ENCODE measurements at places on chromosomes 1 and 21.

- DNase-seq = no peak
These were observed 1.2 kb upstream of the SLC25A33 start for GRCh38 chr1:9537863-9538668.

- DNase-seq = no peak
These were observed 11.2 kb upstream of the CREG1 start for GRCh38 chr1:167564612-167565270.

- no peak for DNase-seq
These were observed 314.8 kb upstream of the CXADR start for GRCh38 chr21:17197996-17198395.

GRCh38 chr1:65703853-65704252 lies 88.8 kb upstream of the PDE4B start:
- no peak for DNase-seq

- no peak for DNase-seq
These were observed 4.0 kb upstream of the ASPM start for GRCh38 chr1:197150336-197151005.

- DNase-seq = no peak
These were observed 14.0 kb downstream of the HSD3B2 start for GRCh38 chr1:119428991-119429390.

DNA sequence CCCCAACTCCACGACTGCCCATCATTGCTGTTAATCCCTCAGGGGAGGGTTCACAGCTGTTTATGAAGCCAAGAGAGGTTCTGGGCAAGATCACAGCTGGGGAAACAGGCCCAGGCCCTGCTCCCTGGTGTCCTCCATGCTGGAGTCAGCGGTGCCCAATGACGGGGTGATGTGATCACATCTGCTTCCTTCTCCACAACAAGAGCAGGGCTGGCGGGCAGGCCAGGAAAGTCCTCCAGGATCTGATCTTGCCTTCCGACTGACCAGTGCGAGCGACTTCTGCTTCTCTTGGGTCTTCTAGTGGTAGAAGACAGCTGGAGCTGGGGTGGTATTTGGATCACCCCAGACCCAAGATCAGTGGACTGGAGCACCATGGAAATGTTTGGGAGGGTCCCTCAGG lies 951 bp upstream of the LINGO4 start:
- DNase-seq = no peak

DNA sequence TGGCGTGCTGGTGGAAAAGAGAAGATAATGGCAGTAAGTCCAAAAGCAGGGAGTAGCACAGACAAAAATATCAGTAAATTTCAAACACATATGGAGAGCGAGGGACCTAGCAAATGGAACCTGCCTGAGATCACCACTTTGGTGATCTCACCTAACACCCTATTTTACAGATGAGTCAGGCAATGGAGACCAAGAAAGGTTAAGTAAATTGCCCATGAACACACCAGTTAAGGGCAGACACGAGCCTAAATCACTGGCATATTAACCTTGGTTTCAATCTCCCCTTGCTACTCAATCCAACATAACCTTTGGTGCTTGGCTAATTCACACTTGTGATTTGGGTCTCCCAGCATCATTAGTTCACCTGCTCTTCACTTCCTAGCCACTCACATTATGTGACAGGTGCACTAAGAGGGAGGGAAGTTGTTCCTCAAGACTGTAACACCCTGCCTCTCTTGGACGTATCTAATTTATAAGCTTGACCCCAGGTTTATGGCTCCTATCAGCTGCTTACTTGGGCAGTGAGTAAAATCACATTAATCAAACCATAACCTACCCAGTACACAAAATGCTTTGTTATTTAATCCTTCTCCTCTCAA lies 11.5 kb downstream of the ZNF697 start:
- no peak for DNase-seq

DNA sequence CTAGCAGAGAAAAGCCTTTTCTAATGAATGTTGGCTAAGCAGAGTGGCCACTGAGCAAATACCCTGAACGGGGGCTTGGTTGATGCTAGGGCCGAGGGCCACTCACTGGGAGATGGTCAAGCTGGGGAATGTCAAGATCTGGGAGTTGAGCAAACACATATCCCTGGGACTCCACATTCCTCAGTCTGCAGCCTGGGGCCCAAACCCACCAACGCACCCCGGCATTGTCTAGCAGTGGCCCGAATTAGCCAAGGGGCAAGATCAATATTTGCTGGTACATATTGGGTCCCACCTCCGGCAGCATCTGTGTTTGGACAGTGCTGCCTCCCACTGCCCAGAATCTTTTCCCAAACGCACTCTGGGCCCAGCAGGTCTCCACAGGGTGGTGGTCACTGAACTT lies 144.1 kb downstream of the TRABD2B start:
- no peak for DNase-seq

DNA sequence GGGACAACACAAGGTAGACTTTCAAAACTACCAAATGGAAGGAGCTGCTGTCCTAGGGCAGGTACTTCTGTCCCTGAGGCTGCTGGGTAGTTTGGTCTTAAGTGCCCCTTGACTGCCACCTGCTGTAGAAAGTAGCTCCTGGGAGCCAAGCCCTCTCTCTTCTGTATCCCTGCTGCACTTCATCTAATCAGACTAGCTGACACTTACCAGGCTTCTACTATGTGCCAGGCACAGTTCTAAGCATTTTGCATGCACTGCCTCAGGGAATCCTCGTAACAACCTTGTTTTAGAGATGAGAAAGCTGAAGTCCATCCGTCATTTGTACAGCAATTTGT lies 15.9 kb upstream of the SRSF4 start:
- no peak for DNase-seq

DNA sequence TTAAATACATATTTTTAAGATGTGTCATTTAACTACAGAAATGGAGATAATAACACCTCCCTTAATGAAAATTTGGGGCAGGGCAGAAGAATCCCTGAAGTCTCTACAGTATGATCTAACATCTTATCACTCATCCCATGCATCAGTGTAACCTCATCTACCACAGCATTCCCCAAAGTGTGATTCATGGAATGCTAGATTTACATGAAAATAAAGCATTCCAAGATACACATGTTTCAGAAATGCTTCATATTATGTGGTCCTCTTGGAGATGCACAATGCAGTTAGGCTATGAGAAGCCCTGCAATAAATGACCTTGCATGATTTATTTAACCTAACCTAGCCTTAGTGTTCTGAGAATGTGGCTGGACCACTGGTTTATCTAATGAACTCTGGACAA lies 166.9 kb upstream of the SYT6 start:
- DNase-seq = no peak

DNA sequence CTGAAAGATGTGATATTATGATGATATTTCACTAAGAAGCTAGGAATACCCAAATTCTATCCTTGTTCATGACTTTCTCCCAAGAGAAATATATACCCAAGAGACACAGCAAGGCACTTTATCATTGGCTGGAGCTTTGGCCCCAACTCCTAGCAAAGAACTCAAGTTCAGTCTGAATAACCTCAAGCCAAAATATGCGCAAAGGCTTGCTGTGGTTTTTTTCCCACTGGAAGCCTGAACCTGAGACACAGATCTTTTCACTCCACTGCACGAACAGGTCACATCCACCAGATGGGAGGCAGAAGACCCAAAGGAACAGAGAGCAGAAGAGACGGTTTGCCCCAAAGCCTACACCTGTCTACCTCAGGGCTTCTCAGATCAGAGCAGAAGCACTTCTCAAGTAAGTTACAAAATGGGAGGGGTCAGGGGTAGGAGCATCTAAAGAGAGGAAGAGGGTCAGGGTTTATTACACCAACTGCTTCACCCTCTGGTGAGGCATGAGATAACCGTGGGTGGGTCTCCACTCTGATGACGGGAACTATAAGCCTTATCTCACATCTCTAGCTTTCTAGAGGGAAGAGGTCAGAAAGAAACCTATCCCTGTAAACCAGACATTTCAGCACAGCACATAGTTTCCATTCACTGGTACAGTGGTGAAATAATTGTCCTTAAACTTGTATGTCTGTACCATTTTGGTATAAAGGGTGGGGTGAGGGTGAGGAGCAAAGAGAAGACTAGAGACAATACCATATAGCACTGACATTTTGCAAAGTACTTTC lies 17.1 kb upstream of the CDC42BPA start:
- DNase-seq = no peak

GRCh38 chr1:233389169-233389568 lies 61.6 kb downstream of the MAP3K21 start:
- DNase-seq = no peak

- no peak for DNase-seq
These were observed 286.8 kb upstream of the PBX1 start for GRCh38 chr1:164272156-164272555.
